ENCODE measurements at places on chromosomes 6 and 20.

- peak overlapping the region; percentile 3 for H3K27ac ChIP-seq
- no peaks in the 10 kb centered on the region for H3K27me3 ChIP-seq
- H3K36me3 ChIP-seq = no peaks in the 10 kb centered on the region
- no peak for DNase-seq
- H3K4me3 ChIP-seq = no peak overlapping the region
These were observed 29.7 kb downstream of the FILIP1 start for GRCh38 chr6:75463908-75464307.

DNA sequence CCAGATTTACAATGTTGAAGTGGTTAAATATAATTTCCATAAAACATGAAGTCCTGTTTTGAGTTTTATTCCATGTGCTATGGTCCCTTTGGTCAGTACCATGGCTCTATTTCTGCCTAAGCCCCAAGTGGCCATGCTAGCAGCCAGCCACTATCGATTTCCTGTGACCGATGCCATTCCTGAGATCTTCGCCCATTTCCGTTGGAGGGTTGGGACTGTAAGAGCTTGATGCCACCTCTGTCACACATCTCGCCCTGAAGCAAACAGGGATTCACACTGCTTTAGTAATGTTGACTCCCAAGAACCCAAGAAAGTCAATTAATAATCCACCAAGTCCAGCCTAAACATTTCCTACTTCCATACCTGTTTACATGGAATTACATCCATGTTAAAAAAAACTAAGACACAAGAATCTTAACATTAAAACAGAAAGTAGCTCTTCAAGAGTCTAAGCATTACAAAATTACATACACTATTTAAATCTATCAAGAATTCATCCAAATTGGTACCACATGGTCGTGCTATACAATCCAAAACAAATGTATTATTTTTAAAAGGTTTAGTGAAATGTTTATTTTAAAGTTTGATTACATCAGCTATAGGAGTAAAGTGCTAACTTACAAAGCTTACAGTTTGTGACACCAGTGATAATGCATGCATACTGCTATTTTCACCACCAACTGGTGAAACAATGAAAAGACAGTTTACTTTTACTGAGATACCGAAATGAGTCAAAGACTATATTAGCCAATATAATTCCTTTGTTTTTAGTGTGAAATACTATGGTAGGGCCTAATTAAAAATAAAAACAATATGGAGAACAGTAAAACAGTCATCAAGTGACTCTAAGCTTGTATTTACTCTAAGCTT lies 2.5 kb downstream of the RBM39 start:
- no peak for DNase-seq
- H3K27me3 ChIP-seq = no peaks in the 10 kb centered on the region
- H3K4me1 ChIP-seq = peaks cover 47% of the 10 kb centered on the region
- peak overlapping the region; percentile 86 for H3K4me3 ChIP-seq

GRCh38 chr6:111030008-111031007 lies 48.5 kb downstream of the RPF2 start:
- H3K4me1 ChIP-seq = no peaks in the 10 kb centered on the region
- H3K36me3 ChIP-seq = peaks cover 17% of the 10 kb centered on the region
- DNase-seq = no peak
- no peaks in the 10 kb centered on the region for H3K27me3 ChIP-seq
- H3K4me3 ChIP-seq = no peak overlapping the region

DNA sequence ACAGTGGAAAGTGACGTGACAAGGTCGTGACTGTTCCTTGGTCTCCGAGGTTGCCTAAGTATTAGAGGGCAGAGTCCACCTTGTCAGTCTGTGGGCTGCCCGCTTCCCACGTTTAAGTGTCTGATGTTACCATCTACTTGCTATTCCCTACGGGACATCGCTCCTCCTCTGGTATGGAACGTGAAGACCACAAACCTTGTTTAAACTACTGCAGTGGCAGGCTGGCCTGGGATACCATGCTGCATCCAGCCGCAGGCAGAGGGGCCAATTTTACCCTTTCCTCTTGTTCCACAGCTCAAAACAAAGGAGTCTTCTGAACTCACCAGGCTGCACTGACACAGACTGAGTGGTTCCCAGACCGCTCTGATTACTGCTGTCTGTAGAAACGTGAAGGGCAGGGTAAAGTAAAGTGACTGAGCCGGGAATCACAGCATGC lies 275.9 kb downstream of the FOXC1 start:
- no peaks in the 10 kb centered on the region for H3K36me3 ChIP-seq
- H3K27ac ChIP-seq = peak overlapping the region; percentile 92
- H3K4me3 ChIP-seq = peak overlapping the region; percentile 47
- no peak for DNase-seq

- H3K36me3 ChIP-seq = no peaks in the 10 kb centered on the region
- H3K27me3 ChIP-seq = no peaks in the 10 kb centered on the region
- no peak overlapping the region for H3K4me3 ChIP-seq
- no peaks in the 10 kb centered on the region for H3K4me1 ChIP-seq
- DNase-seq = no peak
- no peak overlapping the region for H3K27ac ChIP-seq
These were observed 115.0 kb downstream of the SCP2D1 start for GRCh38 chr20:18928626-18929025.

DNA sequence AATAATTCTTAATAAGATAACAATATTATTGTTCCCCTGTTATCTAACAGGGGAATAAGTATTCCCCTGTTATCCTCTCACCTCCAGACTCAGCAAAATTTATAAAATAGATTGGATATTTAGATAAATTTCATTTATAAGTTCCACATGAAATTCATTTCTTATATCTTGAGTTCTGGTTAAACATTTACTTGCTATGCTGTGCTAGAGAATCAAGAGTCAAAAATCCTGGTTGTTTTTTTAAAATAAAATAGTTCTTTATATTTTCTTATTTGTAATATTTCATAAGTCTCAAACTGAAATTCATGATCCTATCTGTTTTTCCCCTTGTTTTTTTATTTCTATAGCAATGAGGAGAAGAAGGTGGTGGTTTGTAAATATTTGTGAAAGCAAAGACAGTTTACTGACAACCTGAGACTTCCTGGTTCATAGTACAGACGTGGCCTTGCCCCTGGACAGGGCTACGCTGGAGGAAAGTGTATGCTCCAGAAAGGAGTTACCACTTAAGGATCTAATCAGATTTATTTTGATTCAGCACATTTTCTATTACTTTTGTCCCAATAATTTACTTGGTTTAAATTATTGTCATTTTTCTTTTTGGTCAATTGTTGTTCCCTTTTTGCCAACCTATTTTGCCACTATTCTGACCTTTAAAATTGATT lies 37.8 kb upstream of the MARCKS start:
- no peak for DNase-seq
- no peaks in the 10 kb centered on the region for H3K4me1 ChIP-seq
- no peaks in the 10 kb centered on the region for H3K36me3 ChIP-seq
- H3K27ac ChIP-seq = no peak overlapping the region

- no peak overlapping the region for H3K4me3 ChIP-seq
- H3K36me3 ChIP-seq = no peaks in the 10 kb centered on the region
- H3K27ac ChIP-seq = no peak overlapping the region
- DNase-seq = no peak
- no peaks in the 10 kb centered on the region for H3K4me1 ChIP-seq
These were observed 238.8 kb downstream of the HIVEP2 start for GRCh38 chr6:142706210-142706609.

- H3K4me3 ChIP-seq = no peak overlapping the region
- H3K36me3 ChIP-seq = no peaks in the 10 kb centered on the region
- no peak overlapping the region for H3K27ac ChIP-seq
- no peaks in the 10 kb centered on the region for H3K27me3 ChIP-seq
- DNase-seq = no peak
These were observed 16.7 kb downstream of the BMP2 start for GRCh38 chr20:6784210-6784631.

GRCh38 chr6:149320796-149321195 lies 3.3 kb downstream of the TAB2 start:
- H3K27ac ChIP-seq = peak overlapping the region; percentile 40
- DNase-seq = no peak
- no peaks in the 10 kb centered on the region for H3K36me3 ChIP-seq
- H3K4me1 ChIP-seq = peaks cover 26% of the 10 kb centered on the region

- H3K4me3 ChIP-seq = no peak overlapping the region
- H3K4me1 ChIP-seq = no peaks in the 10 kb centered on the region
- no peaks in the 10 kb centered on the region for H3K27me3 ChIP-seq
- H3K27ac ChIP-seq = no peak overlapping the region
These were observed 92.3 kb downstream of the FIG4 start for GRCh38 chr6:109783250-109783986.

DNA sequence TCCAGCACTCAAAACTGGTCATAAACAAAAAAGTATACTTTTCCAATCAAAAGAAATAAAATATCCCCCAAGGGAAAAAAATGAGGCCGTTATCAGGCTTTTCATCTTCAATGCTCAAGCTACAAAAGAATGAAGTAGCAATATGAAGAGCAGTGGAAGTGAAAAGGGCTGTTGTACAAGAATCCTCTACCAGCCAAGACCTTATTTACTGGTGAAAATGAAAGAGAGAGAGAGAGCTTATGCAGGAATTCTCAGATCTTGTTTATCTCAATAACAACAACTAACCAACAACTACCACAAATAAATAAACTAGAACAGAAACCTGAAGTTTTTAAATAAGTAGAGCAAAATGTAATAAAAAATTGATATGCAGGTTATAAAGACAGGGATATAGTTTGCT lies 400.6 kb downstream of the HDGFL1 start:
- H3K27ac ChIP-seq = no peak overlapping the region
- no peaks in the 10 kb centered on the region for H3K36me3 ChIP-seq
- H3K27me3 ChIP-seq = no peaks in the 10 kb centered on the region
- no peak for DNase-seq

DNA sequence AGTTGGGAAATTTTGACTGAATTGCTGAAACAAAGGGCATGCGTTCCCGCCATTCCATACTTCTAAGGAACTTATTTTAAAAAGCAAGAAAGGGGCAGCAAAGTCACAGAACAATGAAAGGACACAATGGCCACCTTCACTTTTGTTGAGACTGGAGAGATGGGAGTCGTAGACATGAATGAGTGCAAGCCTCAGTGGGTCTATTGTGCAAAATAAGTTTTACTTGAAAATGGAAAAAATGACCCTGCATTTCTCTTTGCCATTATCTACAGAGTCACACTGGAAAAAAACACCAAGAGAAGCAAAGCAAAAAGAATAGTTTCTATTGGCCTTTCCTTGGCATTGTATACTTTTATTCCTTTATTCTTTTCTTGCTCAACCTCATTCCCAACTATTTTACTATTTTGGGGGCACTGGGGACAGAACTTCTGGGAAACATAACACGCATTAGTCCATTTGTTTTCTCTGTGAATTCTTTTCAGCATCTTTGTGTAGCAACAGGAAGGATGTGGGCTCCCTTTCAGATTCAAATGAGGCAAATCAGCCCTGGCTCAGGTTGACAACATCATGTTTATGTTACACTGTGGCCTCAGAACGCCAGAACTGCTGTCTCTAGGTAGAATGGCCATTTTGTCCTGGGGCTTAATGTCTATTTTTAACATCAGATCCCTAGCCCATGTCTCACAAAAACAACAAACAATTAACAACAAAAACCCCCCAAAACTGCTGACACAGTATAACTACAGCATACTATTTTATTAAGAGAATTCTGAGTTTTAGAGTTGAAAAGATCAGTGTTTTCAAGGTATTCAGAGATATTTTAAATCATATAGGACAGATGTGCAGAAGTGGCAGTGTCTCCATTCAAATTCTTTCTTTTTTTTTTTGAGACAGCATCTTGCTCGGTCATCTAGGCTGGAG lies 122.2 kb downstream of the FYN start:
- no peaks in the 10 kb centered on the region for H3K27me3 ChIP-seq
- no peaks in the 10 kb centered on the region for H3K36me3 ChIP-seq
- no peak for DNase-seq
- H3K4me1 ChIP-seq = no peaks in the 10 kb centered on the region
- H3K4me3 ChIP-seq = no peak overlapping the region
- no peak overlapping the region for H3K27ac ChIP-seq

DNA sequence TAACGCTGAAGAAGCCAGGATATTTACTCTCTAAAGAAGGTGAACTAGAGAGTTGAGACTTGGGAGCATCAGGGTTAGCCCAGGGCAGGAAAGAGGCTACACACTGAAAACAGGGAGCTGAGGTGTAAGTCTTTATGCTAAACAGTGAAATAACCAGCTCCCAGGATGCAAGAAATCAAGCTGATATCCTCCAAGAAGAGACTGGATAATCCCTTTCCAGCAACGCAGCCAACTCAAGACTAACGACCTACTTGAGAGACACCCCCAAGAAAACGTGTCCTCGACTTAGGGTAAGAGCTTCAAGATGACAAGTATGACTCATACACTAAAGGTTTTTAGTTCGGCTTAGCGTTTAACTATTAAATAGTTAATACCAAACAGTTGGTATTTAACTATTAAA lies 202.2 kb downstream of the TASP1 start:
- H3K4me1 ChIP-seq = no peaks in the 10 kb centered on the region
- no peak overlapping the region for H3K4me3 ChIP-seq
- H3K27ac ChIP-seq = no peak overlapping the region
- DNase-seq = no peak
- no peaks in the 10 kb centered on the region for H3K27me3 ChIP-seq

DNA sequence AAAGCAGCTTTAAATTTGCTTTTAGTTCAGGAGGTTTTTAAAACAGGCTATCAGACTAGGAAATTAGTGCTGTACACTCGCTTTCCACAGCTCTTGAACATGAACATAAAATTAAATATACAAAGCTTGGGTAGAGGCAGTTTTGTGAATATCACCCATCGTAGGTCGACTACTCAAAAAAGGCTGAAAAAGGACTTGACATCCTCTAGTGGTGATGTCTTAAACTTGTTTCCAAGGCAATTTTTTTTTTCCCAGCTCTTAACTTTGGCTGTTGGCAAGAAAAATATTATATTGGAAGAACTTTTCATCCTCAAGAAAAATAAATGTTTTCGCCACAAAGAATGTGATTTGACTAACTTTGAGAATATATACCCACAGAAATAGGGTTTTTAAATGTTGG lies 2.9 kb downstream of the MAP7 start:
- no peak overlapping the region for H3K27ac ChIP-seq
- H3K4me3 ChIP-seq = no peak overlapping the region
- H3K27me3 ChIP-seq = no peaks in the 10 kb centered on the region

DNA sequence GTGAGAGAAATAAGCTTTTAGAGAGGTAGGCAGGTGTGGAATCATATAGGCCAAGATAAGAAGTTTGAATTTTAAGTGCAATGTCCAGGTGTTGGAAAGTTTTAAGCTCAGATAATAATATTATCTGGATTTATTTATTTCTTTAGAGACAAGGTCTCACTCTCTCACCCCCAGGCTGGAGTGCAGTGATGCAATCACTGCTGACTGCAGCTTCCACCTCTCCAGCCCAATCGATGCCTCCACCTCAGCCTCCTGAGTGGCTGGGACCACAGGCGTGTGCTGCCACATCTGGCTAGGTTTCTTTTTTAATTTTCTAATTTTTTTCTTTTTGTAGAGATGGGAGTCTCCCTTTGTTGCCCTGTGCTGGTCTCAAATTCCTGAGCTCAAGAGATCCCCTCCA lies 5.5 kb upstream of the MAS1L start:
- H3K27ac ChIP-seq = no peak overlapping the region
- H3K4me1 ChIP-seq = no peaks in the 10 kb centered on the region
- no peaks in the 10 kb centered on the region for H3K36me3 ChIP-seq
